Stromal cell of bone marrow (primary cell): ENCODE measurements at places on chromosomes 11 and 22.

DNA sequence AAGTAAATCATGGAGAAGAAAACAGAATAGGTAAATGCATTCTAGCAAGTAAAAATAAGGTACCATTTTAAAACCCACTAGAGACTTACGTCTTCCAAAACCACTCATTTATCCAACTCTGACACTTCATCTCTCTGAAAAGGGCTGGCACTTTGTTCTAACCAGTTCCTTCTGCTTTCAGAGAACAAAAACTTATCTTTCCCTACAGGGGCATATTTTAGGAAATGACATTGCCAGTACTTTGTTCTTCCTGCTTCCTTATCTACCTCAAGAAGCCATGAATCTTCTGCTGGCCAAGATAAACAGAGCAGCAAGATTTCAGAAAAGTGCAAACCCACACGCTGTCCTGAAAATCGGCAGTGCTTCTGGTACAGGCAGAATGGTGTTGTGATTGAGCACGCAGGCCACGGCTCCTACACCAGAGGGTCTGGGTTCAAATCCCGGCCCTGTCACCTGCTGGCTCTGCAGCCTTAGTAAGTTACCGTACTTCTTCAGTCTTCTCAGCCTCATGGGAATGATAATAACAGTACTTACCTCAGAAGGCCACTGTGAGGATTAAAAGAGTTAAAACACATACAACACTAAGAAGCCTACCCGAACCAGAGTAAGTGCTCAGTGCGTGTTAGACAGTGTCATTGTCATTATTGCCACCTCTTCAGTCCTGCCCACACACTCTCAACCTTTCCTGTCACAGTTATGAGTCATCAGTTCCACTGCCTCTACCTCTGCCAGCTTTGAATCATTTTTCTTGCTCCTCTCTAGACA lies 11.0 kb downstream of the MPZL3 start:
- DNase-seq: no peak

- DNase-seq: no peak
Measured at GRCh38 chr11:103948187-103948763, 88.2 kb upstream of the DDI1 start.

GRCh38 chr11:117180661-117181585 lies 2.4 kb downstream of the SIDT2 start:
- DNase-seq: peak; percentile 61

DNA sequence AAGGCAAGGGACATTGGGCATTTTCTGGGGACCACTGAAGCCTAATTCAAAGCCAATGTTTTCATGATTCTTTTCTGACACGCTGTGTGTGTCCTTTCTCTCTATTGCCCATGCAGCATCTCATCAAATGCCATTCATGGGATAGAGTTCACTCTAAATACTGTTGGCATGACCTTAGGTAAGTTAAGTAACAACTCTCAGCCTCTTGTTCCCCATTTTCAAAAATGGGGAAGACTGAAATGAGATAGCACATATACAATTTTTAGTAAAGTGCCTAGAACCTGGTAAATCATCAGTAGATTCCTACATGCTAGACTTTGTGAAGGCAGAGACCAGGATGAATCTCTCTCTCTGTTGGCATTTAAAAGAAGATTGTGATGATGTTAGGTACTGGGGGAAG lies 12.7 kb upstream of the OR52K2 start:
- no peak for DNase-seq

DNA sequence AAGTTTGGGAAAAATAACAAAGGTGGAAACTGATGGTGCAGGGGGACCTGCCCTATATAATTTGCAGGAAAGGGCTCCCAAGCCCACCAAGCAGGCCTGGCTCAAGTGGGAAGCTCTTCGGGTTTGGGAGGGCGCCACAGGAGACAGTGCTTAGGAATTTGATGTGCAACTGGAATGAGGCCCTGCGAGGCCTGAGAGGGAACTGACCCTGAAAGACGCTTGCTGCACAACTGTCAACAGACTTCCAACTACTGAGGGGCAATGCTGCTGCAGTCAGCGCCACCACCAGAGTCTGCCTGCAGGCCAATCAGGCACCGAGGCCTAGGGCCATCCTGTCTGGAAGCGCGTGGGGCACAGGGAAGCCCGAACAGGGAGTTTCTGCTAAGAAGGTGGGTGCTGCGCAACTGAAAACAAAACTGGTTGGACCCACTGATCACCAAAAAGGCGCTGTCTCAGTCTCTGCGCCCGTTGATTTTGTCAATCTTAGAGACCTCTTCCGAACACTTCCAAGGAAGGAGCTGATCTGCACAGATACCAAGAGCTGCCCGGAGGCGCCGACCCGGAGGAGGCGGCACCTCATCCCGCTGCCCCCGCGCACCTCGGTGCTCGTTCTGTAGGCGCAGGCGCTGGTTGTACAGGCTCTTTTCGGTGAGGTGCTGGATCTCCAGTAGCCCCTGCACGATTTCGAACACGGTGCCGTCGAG lies 667 bp downstream of the DGCR6L start:
- no peak for DNase-seq

- DNase-seq: no peak
Measured at GRCh38 chr22:17429516-17429915, 60.3 kb downstream of the CECR2 start.

GRCh38 chr11:611001-611996 lies 4.5 kb downstream of the IRF7 start:
- DNase-seq: no peak

- DNase-seq: peak; percentile 82
Measured at GRCh38 chr11:8597182-8597581, 3.2 kb upstream of the STK33 start.

DNA sequence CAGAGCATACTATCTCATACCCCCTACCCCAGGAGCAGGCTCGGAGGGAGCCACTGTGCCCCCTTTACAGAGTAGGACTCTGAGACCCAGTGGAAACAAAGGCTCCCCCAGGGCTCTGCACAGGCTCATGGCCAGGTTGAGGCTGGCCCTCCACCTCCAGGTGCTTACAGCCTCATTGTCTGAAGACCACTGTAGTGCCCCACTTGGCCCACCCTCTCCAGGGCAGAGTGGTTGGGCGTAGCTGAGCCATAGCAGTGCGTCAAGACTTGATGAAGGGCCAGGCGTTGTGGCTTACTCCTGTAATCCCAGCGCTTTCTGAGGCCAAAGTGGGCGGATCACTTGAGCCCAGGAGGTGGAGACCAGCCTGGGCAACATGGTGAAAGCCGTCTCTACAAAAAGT lies 1.7 kb downstream of the ANKRD13D start:
- peak; percentile 80 for DNase-seq
